ENCODE measurements at places on chromosomes 5 and 9.

GRCh38 chr5:978693-979092 is 29.9 kb upstream of the NKD2 start:
- H3K36me3 ChIP-seq = no peaks in the 10 kb centered on the region
- no peak overlapping the region for H3K4me3 ChIP-seq
- H3K27ac ChIP-seq = no peak overlapping the region
- H3K27me3 ChIP-seq = no peaks in the 10 kb centered on the region

GRCh38 chr5:10418654-10419345 is 22.9 kb upstream of the ROPN1L start:
- no peak overlapping the region for H3K27ac ChIP-seq
- H3K36me3 ChIP-seq = peaks cover 87% of the 10 kb centered on the region
- no peak for DNase-seq
- peaks cover 3% of the 10 kb centered on the region for H3K4me1 ChIP-seq
- no peak overlapping the region for H3K4me3 ChIP-seq

- H3K4me3 ChIP-seq = no peak overlapping the region
- H3K4me1 ChIP-seq = no peaks in the 10 kb centered on the region
- no peaks in the 10 kb centered on the region for H3K27me3 ChIP-seq
- no peak overlapping the region for H3K27ac ChIP-seq
- no peaks in the 10 kb centered on the region for H3K36me3 ChIP-seq
These were observed 30.9 kb downstream of the LHX6 start for GRCh38 chr9:122197882-122198281.

- no peak overlapping the region for H3K27ac ChIP-seq
- H3K4me1 ChIP-seq = peaks cover 10% of the 10 kb centered on the region
- peaks cover 4% of the 10 kb centered on the region for H3K36me3 ChIP-seq
- no peak overlapping the region for H3K4me3 ChIP-seq
- DNase-seq = no peak
These were observed 2.3 kb downstream of the NACC2 start for GRCh38 chr9:136092741-136093140.

GRCh38 chr9:134913041-134913712 is 4.5 kb downstream of the FCN1 start:
- H3K27ac ChIP-seq = no peak overlapping the region
- H3K4me1 ChIP-seq = no peaks in the 10 kb centered on the region
- no peak overlapping the region for H3K4me3 ChIP-seq
- H3K27me3 ChIP-seq = no peaks in the 10 kb centered on the region

DNA sequence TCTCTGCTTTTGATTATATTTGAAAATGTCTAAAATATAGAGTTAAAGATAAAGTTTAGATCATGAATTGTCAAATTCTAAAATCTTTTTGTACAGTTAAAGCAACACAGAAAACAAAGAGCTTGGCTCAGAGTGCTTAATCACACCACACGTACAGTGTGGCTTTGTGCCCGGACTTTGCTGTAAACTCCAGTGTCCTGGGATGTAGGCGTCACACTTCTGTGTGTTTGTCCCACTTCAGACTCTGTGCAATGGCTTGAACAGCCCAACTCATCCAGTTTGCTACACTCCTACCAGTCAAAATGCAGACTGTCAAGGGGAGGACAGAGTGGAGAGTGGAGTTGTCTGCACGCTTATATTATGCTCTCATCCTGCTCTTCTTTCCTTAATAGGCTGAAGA is 45.3 kb downstream of the SMARCA2 start:
- no peak overlapping the region for H3K4me3 ChIP-seq
- DNase-seq = no peak
- no peaks in the 10 kb centered on the region for H3K36me3 ChIP-seq
- no peaks in the 10 kb centered on the region for H3K4me1 ChIP-seq

DNA sequence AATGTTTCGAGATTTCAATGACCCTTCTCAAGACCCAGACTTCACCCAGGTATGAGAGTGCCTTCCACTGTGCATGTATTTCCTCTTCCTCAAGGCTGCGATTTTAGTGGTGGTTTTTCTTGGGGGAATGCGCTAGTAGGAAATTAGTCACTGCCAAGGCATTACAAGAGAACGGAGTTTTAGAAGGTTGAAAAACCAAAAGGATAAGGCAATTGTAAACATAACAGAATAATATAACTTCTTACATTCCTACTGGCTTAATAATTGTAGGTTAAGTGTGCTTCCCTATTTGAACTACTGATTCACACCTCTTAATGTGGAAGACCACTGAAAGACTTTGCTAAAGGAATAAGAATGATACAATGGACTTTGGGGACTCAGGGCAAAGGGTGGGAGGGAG is 38.9 kb downstream of the ACO1 start:
- H3K27me3 ChIP-seq = no peaks in the 10 kb centered on the region
- H3K4me3 ChIP-seq = no peak overlapping the region
- H3K36me3 ChIP-seq = peaks cover 59% of the 10 kb centered on the region
- H3K4me1 ChIP-seq = peaks cover 6% of the 10 kb centered on the region
- DNase-seq = no peak

GRCh38 chr9:37415011-37415719 is 7.3 kb upstream of the GRHPR start:
- H3K36me3 ChIP-seq = no peaks in the 10 kb centered on the region
- no peaks in the 10 kb centered on the region for H3K4me1 ChIP-seq
- peak overlapping the region; percentile 67 for H3K27ac ChIP-seq
- H3K4me3 ChIP-seq = no peak overlapping the region

DNA sequence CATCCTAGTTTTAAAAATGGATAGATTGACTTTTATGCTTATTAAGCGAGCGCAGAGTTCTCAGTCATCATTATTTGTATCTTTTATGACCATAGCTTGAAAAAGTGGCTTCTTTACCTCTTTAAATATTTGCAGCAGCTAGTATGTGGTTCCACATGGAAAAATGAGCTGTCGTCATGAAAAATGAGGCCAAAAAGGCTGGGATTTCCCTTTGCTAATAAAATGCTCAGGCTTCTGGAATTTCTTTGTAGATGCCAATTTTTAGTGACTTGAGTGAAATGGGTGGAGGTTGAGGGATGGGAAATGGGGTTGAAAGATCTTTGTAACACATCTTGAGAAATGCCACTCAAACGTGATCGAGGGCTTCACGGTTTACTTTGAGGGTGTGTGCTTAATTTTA is 35.2 kb downstream of the RAI14 start:
- no peak overlapping the region for H3K27ac ChIP-seq
- H3K4me1 ChIP-seq = peaks cover 9% of the 10 kb centered on the region
- no peak for DNase-seq
- no peaks in the 10 kb centered on the region for H3K27me3 ChIP-seq

DNA sequence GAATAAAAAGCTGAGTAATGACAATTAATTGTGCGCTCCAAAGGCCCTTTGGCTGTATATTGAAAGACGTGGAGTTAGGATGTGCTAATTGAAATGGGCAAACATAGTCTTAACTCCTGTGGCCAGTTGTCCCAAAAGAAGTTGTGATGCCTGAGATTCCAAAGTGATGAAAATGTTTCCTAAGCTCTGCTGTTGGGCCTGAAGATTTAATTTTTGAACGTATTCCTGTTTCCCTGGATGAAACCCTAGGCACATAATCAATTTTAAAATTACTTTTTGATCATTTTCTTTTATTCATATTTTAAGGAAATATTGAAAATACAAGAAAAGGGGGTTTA is 87.9 kb downstream of the PRDM6 start:
- DNase-seq = no peak
- H3K4me1 ChIP-seq = no peaks in the 10 kb centered on the region
- H3K4me3 ChIP-seq = no peak overlapping the region
- H3K36me3 ChIP-seq = no peaks in the 10 kb centered on the region
- H3K27ac ChIP-seq = no peak overlapping the region
- no peaks in the 10 kb centered on the region for H3K27me3 ChIP-seq

DNA sequence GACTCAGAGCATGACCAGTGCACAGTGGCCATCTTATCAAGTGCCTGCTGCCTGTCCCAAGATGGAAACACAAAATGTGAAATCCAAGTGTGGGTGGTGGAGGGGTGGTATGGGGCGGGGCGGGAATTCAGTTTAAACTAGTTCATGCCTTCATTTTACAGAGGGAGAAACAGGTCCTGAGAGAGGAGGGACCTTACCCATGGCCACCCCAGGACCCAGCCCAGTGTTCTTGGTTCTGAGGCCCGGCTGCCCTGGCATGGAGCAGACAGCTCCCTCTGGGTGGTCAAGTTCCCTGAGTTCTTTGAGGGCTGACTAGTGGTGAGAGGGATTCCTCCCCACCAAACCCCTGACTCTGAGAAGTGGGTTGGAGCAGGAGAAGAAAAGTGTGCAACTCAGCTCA is 20.8 kb downstream of the KCNIP1 start:
- peaks cover 8% of the 10 kb centered on the region for H3K4me1 ChIP-seq
- H3K36me3 ChIP-seq = no peaks in the 10 kb centered on the region
- H3K4me3 ChIP-seq = no peak overlapping the region
- peaks cover 7% of the 10 kb centered on the region for H3K27me3 ChIP-seq
- H3K27ac ChIP-seq = no peak overlapping the region

GRCh38 chr5:95216136-95216955 is 68.5 kb downstream of the MCTP1 start:
- H3K27ac ChIP-seq = no peak overlapping the region
- H3K27me3 ChIP-seq = no peaks in the 10 kb centered on the region
- no peaks in the 10 kb centered on the region for H3K4me1 ChIP-seq
- H3K36me3 ChIP-seq = no peaks in the 10 kb centered on the region
- DNase-seq = no peak

DNA sequence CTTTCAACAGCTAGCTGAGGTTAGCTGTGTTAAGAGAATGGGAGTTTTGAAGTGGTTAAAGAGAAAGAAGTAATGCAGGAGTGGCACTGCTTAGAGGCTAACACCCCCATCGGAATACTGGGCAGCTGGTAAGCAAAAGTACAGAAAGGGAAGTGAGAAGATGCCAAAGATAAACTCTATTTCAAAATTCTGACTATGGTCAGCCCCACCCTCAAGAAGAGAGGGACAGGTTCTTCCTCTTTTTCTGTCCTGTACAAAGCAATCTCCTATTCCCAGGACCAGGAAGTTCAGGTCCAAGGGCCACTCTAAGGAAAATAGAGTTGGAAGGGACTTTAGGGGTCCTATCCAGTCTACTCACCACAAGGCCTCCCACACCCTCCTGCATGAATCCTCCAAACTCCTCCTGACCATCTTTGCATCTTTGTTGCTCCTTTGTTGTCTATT is 45.9 kb upstream of the JAK2 start:
- no peaks in the 10 kb centered on the region for H3K27me3 ChIP-seq
- H3K4me3 ChIP-seq = peak overlapping the region; percentile 1
- H3K4me1 ChIP-seq = peaks cover 9% of the 10 kb centered on the region
- H3K36me3 ChIP-seq = no peaks in the 10 kb centered on the region

GRCh38 chr5:150853561-150853960 is 7.2 kb downstream of the IRGM start:
- H3K36me3 ChIP-seq = no peaks in the 10 kb centered on the region
- DNase-seq = no peak
- no peaks in the 10 kb centered on the region for H3K4me1 ChIP-seq
- peaks cover 6% of the 10 kb centered on the region for H3K27me3 ChIP-seq

GRCh38 chr9:93710370-93710723 is 134.0 kb downstream of the PHF2 start:
- H3K4me1 ChIP-seq = no peaks in the 10 kb centered on the region
- no peaks in the 10 kb centered on the region for H3K27me3 ChIP-seq
- no peak overlapping the region for H3K4me3 ChIP-seq
- H3K27ac ChIP-seq = no peak overlapping the region
- H3K36me3 ChIP-seq = no peaks in the 10 kb centered on the region

GRCh38 chr5:160442824-160443431 is 21.3 kb downstream of the PTTG1 start:
- DNase-seq = no peak
- H3K4me1 ChIP-seq = no peaks in the 10 kb centered on the region
- H3K27ac ChIP-seq = no peak overlapping the region
- H3K4me3 ChIP-seq = no peak overlapping the region

- no peak for DNase-seq
- H3K36me3 ChIP-seq = peaks cover 23% of the 10 kb centered on the region
- no peak overlapping the region for H3K4me3 ChIP-seq
- H3K27me3 ChIP-seq = no peaks in the 10 kb centered on the region
- no peaks in the 10 kb centered on the region for H3K4me1 ChIP-seq
These were observed 41.8 kb upstream of the GABBR2 start for GRCh38 chr9:98750364-98751060.

DNA sequence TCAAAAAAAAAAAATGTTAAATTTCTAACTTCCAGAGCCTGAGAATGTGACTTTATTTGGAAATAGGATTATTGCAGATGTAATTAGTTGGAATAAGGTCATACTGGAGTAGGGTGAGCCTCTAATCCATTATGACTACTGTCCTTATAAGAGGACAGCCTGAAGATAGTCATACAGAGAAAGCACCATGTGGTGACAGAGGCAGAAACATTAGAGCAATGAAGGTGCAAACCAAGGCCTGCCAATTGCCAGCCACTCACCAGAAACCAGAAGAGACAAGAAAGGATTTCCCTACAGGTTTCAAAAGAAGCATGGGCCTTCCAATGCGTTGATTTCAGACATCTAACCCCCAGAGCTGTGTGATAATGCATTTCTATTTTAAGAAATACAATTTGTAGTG is 659.2 kb upstream of the CHD1 start:
- H3K27me3 ChIP-seq = no peaks in the 10 kb centered on the region
- no peaks in the 10 kb centered on the region for H3K4me1 ChIP-seq
- H3K4me3 ChIP-seq = no peak overlapping the region
- H3K27ac ChIP-seq = no peak overlapping the region

GRCh38 chr5:149954798-149955197 is 5.8 kb upstream of the SLC26A2 start:
- DNase-seq = no peak
- no peaks in the 10 kb centered on the region for H3K27me3 ChIP-seq
- no peak overlapping the region for H3K27ac ChIP-seq
- no peaks in the 10 kb centered on the region for H3K36me3 ChIP-seq

DNA sequence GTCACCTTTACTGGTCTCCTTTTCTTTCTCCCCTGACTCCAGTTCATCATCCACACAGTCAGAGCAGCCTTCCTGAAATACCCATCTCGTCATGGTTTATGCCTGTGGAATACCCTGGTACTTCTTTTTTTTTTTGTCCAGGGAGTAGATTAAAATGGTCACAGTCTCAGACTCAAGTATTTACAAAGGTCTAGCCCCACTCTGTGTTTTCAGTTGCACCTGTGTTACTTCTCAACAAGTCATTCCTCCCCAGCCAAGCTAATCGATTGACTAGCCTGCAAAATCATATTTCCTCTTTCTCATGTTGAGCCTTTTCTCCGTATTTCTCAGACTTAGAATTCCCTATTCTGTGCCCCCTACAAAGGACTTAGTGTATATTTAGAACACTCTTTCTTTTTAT is 155.2 kb upstream of the KCNN2 start:
- no peaks in the 10 kb centered on the region for H3K36me3 ChIP-seq
- no peak overlapping the region for H3K27ac ChIP-seq
- H3K27me3 ChIP-seq = no peaks in the 10 kb centered on the region
- no peaks in the 10 kb centered on the region for H3K4me1 ChIP-seq
